Body of pancreas (tissue), 4 donors: ENCODE measurements at places on chromosomes 5 and 9.

- DNase-seq, result no peak
Measured at GRCh38 chr5:43038496-43038989, 1.6 kb downstream of the ANXA2R start.

DNA sequence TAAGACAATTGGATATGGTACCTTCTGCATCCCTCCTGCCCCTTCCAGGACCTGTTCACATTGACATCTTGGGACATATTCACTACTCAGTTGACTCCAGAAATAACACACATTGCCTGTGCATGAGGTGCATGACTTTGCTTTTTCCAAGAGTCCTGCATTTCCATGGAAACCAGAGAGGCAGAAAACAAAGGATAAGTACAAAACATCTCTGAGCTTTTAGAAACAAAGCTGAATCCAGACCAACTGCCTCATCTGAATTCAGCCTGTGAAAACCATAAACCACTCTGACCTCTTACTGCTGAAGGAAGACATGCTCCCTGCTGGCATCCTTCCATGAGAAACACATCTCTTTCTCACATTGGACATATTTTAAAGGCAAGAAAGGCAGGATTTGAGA, 695.1 kb downstream of the TAF11L14 start:
- DNase-seq, result no peak

DNA sequence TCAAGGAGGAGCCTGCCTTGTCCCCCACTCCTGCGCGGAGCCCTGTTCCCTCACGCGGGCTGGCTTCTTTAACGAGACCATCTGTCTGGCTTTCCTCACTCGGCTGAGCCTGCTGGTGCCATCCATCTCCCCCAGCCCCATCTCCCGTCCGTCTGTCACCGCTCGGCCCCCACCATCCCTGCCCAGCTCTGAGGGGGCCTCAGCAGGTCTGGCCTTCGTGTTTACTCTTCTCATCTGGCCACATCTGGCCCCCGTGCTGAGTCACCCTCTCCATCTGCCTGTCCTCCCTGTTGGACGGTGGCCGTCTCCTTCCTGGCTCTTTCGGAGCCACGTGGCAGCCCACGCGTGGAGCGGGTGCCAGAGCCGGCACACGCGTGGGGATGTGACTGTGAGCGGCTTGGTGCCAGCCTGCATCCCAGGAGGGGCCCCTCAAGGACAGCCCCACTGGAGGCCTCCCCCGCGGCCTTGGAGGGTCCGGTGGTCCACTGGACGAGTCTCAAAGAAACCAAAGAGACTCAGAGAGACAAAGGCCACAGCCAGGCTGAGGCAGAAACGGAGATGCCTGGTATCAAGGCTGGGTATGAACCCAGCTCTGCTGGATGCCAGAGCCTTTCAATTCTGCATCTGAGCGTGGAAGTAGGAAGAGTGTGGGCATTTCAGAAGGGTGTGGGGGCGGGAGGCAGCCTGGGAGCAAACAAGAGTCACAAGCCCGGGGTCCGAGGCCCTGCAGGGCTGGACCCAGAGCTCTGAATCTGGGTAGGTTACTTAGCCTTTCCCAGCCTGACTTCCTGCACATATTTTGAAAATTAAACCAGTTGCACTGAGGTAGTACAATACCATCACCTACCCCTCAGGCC, 76.7 kb upstream of the UNC5A start:
- DNase-seq, result no peak

GRCh38 chr9:111959468-111960359, 63.1 kb downstream of the UGCG start:
- peak; percentile 35 for DNase-seq

GRCh38 chr5:82986404-82986803, 90.8 kb downstream of the TMEM167A start:
- no peak for DNase-seq

- DNase-seq, result no peak
Measured at GRCh38 chr5:52712354-52712753, 75.4 kb upstream of the ITGA1 start.

DNA sequence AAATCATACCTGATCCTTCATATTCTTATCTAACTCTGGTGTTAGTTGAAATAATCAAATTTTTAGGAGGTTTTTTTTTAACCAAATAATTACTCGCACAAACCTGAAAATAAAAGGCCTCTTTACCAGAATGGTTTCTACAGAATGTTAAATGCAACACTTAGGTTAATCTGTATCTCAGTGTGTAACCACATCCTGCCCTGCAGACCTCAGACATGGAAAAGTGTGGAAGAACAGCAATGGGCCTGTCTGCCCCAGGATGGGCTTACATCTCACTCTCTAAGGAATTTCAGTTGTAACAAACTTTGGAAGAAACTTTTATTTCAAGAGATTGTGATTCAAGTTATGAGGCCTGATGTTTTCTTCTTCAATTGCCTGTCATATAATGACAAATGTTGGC, 32.5 kb upstream of the MIER3 start:
- no peak for DNase-seq

DNA sequence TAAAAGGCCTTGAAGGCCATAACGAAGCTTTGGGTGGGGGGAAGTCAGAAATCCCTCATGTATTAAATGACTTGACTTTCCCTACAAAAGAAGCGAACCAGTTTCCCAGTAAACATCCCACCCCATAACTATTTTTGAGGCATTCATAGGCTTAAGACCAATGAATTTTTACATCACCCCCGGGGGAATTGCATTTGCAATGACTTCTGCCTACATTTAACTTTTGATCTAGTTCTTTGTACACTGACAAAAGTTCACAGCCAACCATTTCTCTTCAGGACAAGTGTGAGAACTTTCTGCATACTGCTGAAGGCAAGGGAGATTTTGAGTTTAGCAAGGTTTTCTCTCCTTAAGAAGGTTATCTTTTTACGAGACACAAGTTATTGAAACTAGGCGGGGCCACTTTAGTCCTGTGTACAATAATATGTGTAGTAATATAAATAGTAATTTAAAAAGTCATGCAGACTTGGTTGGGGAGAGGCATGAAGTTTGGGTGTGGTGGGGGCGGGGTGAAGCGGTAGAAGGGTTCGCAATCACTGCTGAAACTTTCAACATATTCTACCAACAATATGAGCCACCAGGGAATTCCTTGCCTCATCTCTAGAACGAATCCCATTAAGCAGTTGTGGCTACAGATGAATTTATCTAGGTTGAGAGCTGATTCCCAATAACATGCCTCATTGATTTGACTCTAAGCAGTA, 2.5 kb downstream of the TJP2 start:
- no peak for DNase-seq

- DNase-seq, result no peak
Measured at GRCh38 chr5:75707911-75708509, 9.2 kb downstream of the POC5 start.

- no peak for DNase-seq
Measured at GRCh38 chr5:142826093-142826492, 55.9 kb downstream of the ARHGAP26 start.

DNA sequence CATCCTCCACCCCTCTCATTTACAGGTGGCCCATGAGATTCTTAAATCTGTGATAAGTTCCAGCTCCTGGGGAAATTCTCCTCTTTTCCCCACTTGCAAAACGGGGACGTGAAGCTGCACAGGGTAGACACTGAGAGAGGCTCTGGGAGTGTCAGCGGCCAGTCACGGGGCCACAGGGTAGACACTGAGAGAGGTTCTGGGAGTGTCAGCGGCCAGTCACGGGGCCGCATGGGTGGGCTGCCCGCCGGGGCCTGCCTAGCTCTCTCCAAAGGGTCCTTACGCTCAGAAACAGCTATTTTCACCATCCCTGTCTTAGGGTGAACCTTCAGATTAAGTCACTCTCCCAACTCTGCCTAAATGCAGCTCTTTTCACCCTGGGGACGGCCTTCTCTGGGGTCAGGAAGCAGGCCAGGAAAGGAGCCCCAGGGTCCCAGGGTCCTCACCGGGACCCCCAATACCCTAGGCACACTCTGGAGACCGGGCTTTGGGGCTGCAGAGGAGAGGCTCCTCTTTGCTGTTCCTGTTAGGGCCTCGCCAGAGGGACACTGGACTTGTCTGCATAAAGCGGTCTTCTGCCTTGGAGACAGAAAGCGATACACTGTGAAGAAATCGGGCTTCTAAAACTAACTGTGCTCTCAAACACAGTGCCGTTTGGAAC, 1.5 kb downstream of the FAM78A start:
- no peak for DNase-seq

GRCh38 chr5:124935065-124935464, 188.6 kb upstream of the ZNF608 start:
- no peak for DNase-seq

- no peak for DNase-seq
Measured at GRCh38 chr5:150653762-150654556, 7.1 kb upstream of the MYOZ3 start.

DNA sequence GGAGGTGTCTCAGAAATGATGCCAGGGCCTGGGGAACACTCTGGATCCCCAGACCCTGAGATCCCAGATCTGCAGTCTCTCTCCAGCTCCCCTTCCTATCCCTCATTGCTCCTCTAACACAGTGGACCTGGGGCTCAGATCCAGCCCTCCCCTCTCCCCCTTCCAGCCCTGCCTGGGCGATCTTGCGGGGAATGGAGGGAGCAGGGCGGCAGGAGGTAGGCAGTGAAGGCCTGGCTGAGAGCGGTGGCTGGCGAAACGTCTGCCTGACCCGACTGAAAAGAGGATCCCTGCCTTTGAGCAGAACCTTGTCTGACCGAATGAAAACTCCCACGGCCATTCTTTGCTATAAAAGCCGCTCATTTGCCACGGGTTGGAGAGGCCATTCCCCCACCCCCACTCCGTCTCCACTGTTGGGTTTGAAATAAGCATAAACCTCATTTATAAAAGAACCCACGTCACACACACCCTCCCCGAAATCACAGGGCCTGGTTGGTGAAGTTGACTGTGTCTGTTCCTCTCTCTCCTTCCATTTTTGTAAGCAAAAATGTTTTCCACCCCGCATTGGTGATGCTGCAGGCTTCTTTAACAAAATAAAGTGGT, 8.8 kb downstream of the MSX2 start:
- DNase-seq, result no peak

- no peak for DNase-seq
Measured at GRCh38 chr9:118028225-118028624, 324.0 kb downstream of the TLR4 start.

DNA sequence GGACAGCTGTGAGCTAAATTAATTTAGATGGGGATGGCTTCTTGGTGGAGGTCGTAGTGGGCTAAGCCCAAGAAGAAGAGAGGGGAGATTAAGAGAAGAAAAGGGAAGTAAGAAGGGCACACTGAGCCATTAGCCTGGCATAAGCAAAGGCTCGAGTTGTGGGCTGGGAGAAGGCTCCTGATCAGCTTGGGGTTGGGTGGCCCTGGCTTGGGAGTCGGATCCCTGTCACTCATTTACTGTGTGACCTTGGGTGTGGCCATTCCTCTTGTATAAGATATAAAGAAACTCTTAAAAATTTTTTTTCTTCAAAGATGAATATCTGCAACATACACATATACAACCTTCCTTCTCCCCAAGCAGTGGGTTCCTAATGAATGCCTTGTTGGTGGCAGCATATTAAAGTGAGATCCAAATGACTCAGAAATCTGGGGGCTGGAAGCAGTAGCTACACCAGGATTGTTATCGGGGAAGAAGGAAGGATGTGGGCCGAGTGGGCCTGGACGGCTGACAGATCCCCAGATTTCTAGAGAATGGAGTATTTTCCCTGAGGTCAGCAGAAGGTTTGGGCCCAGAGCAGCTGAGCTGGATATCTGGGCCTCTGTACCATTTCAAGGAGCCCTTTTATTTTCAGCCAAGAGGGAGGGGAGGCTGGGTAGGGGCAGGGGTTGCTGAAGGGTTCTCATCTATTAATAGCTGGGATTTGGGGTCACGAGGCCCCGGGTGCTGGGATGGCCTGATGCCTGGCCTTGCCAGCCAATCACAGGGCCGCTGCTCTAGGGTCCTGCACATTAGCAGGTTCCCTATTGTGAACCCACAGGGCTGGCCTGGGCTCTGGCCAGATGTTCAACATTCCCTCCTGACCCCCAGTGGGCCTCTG, 52.1 kb downstream of the PPARGC1B start:
- DNase-seq, result no peak

- DNase-seq, result no peak
Measured at GRCh38 chr9:36800455-36800854, 227.8 kb downstream of the MELK start.

- DNase-seq, result no peak
Measured at GRCh38 chr5:58786035-58786434, 203.2 kb downstream of the RAB3C start.

- DNase-seq, result no peak
Measured at GRCh38 chr5:161373345-161373707, 173.2 kb downstream of the GABRB2 start.

DNA sequence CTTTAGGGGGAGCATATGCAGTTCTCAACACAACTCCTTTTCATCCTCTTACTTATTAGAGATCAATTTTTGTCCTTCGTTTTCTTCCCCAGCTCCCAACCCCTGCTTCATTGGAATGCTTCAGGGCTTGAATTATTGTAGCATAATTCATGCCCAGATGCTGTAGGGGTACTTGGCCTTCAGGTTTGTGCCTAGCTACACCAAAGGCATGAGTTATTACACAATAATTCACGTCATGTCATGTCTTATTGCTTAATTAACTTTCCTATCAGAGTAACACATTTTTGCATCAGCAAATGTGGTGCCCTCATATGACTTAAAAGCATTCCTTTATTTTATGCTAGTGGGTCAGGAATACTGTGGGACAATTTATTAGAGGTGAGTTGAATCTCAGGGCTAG, 507.2 kb downstream of the NFIB start:
- no peak for DNase-seq

DNA sequence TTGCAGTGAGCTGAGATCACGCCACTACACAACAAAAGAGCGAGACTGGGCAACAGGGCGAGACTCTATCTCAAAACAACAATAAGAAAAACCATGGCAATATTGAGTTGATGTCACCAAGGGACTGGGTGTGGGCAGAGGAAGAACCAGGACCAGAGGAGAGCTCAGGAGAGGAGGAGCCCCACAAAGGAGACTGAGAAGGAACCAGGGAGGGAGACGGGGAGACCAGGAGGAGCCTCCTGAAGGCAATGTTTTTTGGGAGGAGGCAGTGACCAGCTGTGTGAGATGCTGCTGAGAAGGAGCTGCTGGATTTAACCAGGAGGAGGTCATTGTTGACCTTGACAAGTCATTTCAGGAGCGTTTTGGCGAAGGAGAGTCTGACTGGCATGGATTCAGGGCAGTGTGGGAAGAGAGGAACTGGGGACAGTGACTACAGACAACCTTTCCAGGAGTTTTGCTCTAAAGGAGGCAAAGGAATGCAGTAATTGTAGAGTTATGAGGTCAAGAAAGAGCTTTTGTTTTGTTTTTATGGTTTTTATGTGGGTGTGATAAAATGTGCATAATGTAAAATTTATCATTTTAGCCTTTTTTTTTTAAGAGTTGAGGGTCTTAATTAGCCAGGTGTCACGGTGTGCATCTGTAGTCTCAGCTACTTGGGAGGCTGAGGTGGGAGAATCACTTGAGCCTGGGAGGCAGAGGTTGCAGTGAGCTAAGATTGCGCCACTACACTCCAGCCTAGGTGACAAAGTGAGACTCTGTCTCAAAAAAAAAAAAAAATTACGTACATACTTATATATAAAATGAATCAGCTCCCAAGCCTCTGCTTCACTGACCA, 17.9 kb downstream of the TRUB2 start:
- DNase-seq, result no peak

- no peak for DNase-seq
Measured at GRCh38 chr5:89265511-89266179, 382.7 kb upstream of the MEF2C start.

GRCh38 chr5:74016373-74016772, 390.4 kb downstream of the ARHGEF28 start:
- no peak for DNase-seq

- no peak for DNase-seq
Measured at GRCh38 chr9:6355728-6356127, 27.6 kb downstream of the TPD52L3 start.
